ENCODE measurements at places on chromosomes 5 and 9.
A peak's percentile ranks its signal among the peaks of the same experiment; 100 is the strongest.

DNA sequence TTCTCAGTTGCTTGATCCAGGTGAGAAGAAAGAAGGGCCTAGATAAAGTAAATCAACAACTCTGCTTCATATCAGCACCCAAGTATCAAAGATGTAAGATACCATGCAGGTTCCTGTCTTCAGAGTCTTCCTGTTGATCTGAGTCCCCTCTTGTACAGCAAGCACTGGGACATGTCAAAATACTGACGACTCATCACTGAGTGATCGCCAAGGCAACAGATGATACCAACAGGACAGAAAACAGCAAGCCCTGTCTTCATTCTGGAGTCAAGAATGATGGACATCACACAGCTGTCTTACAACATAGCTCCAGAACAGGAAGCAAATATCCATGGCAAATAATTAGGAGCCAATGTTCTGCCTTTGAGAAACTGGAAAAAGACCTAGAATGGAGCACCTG lies 83.7 kb downstream of the TARS1 start:
- no peak for DNase-seq

DNA sequence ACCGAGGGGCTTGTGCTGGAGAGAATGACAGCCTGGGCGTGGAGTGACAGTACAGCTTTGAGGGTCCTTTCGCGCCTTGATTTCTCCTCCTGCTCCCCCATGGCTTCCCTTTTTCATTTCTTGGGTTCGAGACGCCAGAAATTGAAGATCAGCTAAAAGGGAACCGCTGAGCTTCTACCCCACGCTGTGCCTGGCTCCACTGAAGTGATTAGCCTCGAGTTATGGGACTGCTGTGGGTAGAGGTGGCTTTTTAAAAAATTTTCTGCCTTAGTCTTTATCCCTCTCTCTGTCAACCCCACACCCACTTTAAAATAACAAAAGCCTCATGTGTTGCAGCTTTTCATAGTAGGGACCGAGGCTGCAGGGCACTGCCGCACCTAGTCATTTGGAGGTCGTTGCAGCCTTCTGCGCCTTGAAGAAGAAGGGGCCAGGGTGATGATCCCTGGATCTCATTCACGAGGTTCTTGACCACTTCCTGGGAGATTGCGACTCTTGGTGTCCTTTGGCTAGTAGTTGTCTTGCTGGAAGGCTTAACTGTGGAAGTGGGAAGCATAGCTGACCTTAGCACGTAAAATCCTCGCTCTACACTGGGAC lies 603 bp downstream of the PPIP5K2 start:
- no peak for DNase-seq

GRCh38 chr5:135465391-135466122 lies 13.4 kb upstream of the TIFAB start:
- DNase-seq = no peak

DNA sequence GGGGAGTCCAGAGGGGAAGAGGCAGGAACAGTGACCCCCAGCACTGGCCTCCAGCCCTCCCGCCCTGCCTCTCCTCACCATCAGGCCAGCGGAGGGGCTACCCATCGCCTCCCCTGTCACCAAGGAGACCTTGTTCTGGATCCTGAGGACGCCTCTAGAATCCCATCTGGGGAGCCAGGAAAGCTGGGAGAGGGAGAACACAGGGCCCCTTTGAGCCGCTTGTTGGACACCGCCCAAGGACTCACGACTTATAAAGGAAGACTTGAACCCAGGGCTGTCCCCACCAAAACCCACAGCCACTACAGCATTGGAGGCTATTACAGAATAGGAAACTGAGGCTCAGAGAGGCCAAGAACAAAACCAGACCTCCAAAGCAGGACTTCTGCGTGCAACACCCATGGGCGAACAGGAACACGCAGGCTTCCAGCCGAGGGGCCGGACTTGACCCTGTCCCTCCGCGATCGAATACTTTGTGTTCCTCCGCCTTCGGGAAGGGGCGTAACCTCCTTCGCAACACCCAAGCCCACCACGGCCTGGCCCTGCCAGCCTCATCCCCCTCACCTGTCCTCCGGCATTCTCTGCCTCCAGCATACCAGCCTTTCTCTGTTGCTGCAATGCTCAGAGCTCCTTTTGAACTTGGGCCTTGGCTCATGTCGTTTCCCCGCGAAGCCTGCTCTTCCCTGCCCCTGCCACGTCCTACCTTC lies 54.2 kb downstream of the C9orf50 start:
- no peak for DNase-seq

GRCh38 chr5:85952680-85953079 lies 665.1 kb upstream of the COX7C start:
- no peak for DNase-seq

- no peak for DNase-seq
These were observed 135.4 kb downstream of the UGCG start for GRCh38 chr9:112032009-112032408.

DNA sequence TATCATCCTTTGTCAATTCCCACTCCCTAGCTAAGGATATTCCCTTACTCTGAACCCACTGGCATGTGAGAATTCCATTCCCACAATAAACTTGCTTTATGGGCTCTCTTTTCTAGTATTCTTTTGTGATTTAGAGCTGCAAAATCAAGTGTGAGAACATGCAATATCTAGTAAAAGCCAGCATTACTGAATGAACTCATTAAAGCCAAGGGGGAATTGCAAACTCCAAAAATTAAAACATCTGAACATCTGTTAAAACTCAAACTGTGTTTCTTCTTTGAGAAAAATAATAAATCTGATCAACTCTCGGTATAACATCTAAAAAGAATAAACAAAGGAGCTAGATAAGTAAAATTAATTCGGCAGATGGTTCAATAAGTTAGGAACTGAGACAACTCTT lies 53.1 kb upstream of the MPDZ start:
- no peak for DNase-seq

DNA sequence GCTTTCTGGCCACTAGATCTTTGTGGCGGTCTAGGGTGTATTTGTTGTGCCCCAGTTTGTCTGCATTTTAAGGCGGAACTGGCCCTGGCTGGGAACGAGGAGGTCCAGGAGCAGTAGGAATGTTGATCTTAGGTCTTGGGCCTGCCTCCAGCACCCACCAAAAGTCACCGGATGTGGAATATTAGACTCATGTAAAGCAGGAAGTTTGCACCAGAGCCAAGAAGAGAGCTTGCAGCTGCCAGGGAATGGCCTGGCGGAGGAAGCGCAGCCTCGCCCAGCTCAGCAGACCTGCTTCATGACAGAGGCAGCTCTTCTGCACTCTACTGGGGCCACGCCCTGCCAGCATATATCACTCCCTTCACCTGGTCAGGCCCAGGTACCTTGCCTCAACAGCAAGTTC lies 3.3 kb downstream of the GPX3 start:
- no peak for DNase-seq

DNA sequence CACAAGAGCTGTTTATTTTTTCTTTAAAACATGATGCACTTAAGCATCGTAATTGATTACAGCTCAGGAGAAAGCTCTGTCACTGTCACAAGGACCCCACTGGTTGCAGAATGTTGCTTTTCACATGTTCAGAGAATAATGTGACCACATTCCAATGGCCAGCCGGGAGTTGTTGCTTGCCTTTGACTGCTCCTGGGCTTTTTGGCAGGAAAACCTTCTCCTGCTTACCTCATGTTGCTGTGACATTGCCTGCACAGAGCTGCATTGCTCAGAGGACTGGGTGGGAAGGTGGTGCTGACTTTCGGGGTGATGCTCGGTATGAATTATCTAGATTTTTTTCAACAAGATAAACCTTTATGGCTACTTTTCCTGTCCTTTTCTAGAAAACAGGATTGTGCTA lies 88.2 kb downstream of the PALM2AKAP2 start:
- no peak for DNase-seq

- no peak for DNase-seq
These were observed 459.9 kb upstream of the ZNF462 start for GRCh38 chr9:106403081-106403480.

DNA sequence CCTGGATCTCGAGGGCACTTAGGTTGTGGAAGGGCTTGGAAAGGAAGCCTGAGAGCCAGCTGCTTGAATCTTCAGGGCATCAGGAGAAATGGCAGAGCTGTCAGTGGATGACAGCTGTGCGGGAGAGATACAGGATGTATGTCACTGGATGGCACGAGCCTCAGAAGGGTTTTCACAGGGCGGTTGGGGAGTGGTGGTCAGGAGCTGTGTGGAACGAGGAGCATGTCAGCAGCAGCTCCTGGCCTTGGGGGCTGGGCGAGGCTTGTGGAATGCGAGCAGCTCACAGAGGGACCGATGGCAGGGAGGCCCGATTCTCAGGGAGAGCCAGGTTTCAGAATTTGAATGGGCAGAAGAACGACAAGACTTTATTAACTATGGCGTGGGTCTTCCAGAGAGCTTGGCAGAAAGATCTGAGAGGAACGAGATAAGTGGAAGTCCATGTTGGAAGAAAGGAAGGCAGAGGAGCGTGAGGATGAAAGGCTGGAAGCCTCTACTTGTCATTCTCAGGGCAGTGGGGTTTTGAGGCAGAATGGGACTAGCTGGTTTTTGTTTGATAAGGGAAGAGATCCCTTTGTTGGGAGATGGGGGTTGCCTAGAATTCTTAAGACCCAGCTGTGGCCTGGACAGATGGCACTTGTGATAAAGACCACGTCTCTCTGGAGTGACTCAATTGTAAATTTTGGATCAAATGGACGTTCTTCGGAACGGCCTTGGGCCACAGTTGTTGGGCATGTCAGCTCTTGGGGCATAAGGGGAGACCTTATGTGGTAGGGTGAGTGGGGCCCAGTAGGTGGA lies 60.3 kb downstream of the SNX30 start:
- DNase-seq = no peak

GRCh38 chr5:131635684-131636572 lies 899 bp upstream of the RAPGEF6 start:
- no peak for DNase-seq

- no peak for DNase-seq
These were observed 71.1 kb upstream of the BASP1 start for GRCh38 chr5:17146280-17146841.

- no peak for DNase-seq
These were observed 156.2 kb downstream of the PPP2R2B start for GRCh38 chr5:146722361-146722779.

- DNase-seq = no peak
These were observed 98.4 kb downstream of the PHF2 start for GRCh38 chr9:93674580-93675335.

DNA sequence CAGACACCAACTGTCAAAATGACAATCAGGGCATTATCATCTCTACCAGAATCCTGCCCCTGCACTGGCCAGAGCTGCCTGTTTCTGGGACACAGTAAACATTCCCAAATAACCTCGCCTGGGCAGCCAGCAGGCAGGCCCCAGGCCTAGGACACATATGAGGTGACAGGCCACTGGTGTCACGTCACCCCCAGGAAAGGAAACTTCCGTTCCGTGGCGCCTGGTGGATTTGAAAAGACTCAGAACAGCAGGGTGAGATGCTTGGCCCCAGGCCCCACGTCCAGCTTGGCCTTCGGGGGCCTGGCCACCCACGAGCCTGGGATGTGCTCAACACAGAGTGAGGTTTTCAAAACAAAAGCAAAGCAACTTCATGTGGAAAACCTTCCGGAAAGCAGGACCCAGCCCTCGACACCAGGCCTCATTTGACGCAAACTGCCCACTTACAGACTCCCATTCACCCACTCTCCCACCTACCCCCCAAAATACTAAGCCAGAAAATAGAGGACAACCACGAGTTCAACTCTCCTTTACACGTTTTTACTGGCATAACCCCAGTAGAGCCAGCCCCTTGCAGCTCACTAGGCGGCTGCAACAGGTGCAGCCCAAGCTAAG lies 1.2 kb downstream of the SEMA4D start:
- DNase-seq = no peak

GRCh38 chr5:40022057-40022456 lies 597.3 kb upstream of the DAB2 start:
- no peak for DNase-seq

DNA sequence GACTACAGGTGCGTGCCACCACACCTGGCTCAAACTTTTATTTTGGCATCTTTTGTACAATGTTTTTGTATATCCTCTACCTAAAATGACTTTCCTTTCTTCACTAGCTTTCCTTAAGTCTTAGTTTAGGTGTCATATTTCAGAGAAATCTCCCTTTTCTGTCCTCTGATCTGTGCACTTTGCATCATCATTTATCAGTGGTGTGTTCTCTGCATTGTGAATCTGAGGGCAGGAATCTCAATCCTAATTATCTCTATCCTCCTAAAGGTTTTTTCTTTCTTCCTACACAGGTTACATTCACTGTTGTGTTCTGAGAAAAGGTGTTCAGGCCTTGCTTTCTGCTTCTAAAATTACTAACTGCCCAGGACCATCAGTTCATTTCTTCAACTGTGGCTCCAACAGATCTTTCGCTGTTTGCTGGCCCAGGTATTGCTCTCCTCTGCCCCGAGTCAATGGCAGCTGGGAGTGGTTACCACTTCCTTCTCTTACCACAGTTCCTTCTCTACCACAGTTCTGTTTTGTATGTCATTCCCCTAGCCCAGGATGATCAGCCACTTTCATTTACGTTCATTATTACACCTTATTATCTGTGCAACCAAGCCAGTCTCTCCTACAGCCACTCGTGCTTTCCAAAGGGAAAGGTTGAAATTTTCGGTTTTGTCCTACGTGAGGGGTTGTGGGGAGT lies 14.0 kb downstream of the TGFBR1 start:
- DNase-seq = peak; percentile 25

- DNase-seq = no peak
These were observed 1.5 kb upstream of the IL17B start for GRCh38 chr5:149380466-149381121.

- no peak for DNase-seq
These were observed 45.6 kb upstream of the JADE2 start for GRCh38 chr5:134479839-134480238.

DNA sequence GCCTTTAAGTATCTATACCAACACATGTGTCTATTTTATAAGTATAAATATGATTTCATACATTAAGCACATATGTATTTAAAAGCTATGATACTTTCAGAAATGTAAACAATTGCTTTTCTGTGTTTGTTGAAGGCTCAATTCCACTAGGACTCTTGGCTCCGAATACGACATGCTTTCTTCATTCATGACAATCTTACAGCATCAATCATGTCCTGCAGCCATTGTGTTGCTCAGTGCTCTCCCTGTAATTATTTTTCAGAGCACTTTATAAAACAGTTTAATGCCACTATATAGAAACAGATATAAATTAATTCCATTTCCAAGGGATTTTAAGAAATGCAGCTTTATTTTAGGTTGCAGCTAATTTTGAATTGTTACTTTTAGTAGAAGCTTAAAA lies 167.3 kb downstream of the TAF11L14 start:
- no peak for DNase-seq

DNA sequence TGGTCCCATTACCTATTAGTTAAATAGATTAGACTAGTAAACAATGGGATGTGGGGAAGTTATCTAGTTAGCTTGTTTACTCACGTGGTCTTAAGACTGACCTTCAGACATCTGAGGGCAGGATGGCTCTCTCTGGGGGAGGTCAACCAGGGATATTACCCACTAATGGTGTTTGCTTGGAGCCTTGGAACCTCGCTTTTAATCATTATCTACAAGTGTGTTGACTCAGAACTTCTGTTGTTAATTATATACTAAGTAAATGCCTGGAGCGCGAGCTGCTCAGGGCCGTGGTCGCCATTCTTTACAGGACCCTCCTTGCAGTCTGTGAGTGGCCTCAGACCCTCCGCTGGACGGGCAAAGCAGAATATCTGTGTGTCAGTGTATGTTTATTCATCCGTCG lies 48.5 kb upstream of the ZNF354A start:
- DNase-seq = no peak

- no peak for DNase-seq
These were observed 11.8 kb downstream of the NR5A1 start for GRCh38 chr9:124495126-124496074.
